ENCODE measurements at places on chromosomes 5 and 9. TPM values are rescaled to one million over a fixed set of nuclear protein-coding genes. Genes with fewer than 3 reads are reported as not detected.

Gene CDC20B
- total RNA-seq = 0.08 TPM

Gene NPDC1
- total RNA-seq = 31.4 TPM

Gene GRXCR2
- not detected for total RNA-seq

Gene IFNA13
- not detected for total RNA-seq

Gene FSTL4
- total RNA-seq = 0.30 TPM

Gene SOX30
- 0.15 TPM for total RNA-seq

Gene IFNA4
- not detected for total RNA-seq

Gene PCSK5
- total RNA-seq = 1.9 TPM

Gene TRIM23
- 6.3 TPM for total RNA-seq

Gene FCN2
- not detected for total RNA-seq

Gene C9orf78
- total RNA-seq = 70.0 TPM

Gene WNK2
- 0.31 TPM for total RNA-seq

Gene ORM2
- not detected for total RNA-seq

Gene STKLD1
- total RNA-seq = 0.21 TPM

Gene IL33
- total RNA-seq = not detected

Gene SPATA31D4
- not detected for total RNA-seq

Gene TAF11L10
- not detected for total RNA-seq

Gene PNPLA7
- 3.4 TPM for total RNA-seq

Gene NR4A3
- 44.4 TPM for total RNA-seq

Gene PGM5
- total RNA-seq = not detected

Gene REEP2
- total RNA-seq = 6.2 TPM

Gene DOCK2
- total RNA-seq = 174 TPM

Gene CNTNAP3
- not detected for total RNA-seq

Gene SHISAL2B
- total RNA-seq = not detected

Gene SPAAR
- total RNA-seq = not detected

Gene FYB1
- total RNA-seq = 45.3 TPM

Gene BRINP1
- total RNA-seq = not detected

Gene CD72
- total RNA-seq = 15.1 TPM

Gene BAAT
- not detected for total RNA-seq

Gene MLLT3
- 41.5 TPM for total RNA-seq

Gene POLE3
- total RNA-seq = 83.4 TPM

Gene HAVCR2
- 16.8 TPM for total RNA-seq

Gene BHMT
- not detected for total RNA-seq

Gene SHC3
- total RNA-seq = not detected

Gene TRIM14
- 45.1 TPM for total RNA-seq

Gene GABRB2
- not detected for total RNA-seq
